AML-193 (cell line): ENCODE measurements at places on chromosomes 4 and X.
A peak's percentile ranks its signal among the peaks of the same experiment; 100 is the strongest.

GRCh38 chr4:78776079-78776728 is at the start of gene BMP2K:
TSS of gene BMP2K (plus strand) at chr4:78776350. CDS start at chr4:78776544, 194 bp downstream.
- peak; percentile 81 for DNase-seq

GRCh38 chrX:40152173-40152711 is 54.5 kb upstream of the BCOR start:
- DNase-seq: no peak

DNA sequence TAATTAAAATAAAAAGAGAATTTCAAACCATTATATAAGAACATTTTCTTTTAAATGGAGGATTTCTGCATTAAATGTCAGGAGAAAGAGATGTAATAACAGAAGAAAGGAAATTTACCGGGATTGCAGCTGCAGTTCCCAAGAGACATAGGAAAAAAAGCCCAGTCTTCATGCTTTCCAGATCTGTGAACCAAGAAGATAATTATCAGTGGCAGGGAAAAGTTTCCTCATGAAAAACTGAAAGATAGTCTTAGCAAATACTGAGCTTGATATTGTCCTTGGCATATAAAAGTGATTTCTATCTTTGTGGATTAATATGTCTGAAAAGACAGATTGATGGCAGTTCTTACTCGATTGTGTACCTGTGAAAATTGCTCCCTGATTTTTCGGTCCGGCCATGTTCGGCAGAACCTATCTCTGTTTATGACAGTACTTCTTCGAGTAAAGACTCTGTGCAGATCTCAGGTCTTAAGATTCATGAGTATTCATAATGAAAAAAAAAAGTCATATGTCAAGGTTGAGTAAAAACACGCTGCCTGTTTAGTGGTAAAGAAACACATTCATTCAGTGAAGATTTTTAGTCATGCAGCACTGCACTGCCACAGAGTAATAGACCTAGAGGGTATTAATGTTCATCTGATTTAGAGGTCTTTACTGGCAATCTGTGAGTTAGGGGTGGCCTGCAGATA is 29.6 kb downstream of the SPARCL1 start:
- no peak for DNase-seq

GRCh38 chr4:55380576-55380975 is 15.2 kb upstream of the TMEM165 start:
- no peak for DNase-seq

DNA sequence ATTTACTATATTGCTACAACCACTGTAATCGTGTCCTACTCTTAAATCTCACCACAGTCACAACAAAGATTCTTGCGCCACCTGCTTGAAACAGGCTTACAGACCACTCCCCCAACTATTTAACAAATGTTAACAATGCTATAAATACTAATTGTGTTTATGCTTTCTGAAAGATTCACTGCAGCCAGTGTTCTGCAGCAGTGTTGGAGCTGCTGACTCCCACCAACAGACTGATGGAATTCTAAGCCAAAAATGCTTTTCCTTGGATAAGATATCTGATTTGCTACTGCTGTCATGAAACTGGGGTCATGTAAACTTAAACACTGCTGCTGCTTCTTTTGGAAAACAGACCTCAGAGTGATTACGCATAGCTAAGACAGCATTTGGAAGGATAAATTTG is 244.2 kb upstream of the MAB21L2 start:
- DNase-seq: no peak

DNA sequence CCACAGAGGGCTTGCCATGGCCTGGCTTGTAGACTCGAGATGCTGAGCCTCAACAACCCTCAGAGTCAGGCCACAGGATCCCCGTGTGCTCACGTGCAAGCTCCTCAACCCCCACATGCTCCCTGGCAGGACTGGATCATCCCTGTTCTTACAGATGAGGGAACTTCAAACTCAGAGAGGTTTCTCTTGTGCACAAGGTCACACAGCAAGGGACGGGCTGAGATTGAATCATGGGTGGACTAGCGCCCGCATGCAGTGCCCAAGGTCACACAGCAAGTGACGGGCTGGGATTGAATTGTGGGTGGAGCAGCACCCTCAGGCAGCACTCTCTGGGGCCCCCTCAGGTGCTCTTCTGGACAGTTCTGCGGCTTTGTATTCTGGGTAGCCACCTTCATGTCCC is 60.6 kb upstream of the AFAP1 start:
- DNase-seq: no peak

DNA sequence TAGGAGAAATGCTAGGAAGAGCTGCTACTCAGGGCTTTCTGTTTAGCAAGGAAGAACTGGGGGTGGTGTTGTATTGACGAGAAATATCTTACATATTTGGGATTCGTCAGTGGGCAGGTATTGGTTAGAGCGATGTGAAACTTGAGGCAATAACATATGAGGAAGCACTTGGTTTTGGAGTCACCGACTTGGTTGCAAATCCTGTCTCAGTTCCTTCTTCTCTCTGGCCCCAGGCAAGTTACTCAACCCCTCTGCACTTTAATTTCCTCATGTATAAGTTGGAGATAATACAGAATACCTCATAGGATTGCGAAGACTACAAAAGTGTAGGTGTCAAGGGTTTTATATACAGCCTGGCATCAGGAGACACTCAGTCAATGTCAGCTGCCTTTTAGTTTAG is 34.1 kb downstream of the GPAT3 start:
- DNase-seq: peak; percentile 94

DNA sequence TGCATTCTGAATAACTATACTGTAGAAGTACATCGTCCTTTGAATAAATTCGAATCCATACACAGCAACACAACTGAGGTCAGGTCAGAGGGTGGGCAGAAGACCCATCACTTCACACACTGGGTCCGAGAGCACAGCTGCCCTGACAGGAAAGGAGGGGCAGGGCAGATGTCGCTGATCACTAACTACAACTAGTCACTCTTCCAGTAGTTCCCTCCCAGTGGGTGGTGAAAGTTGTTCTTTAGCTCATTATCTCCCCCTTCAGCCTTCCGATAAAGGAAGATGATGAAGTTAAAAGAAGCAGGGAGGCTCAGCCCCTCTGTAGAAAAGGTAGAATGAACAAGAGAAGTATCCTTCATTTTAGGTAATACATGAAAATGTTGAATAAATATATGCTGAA is 278.9 kb downstream of the INPP4B start:
- no peak for DNase-seq

GRCh38 chr4:78309352-78309751 is 242.2 kb upstream of the ANXA3 start:
- no peak for DNase-seq

DNA sequence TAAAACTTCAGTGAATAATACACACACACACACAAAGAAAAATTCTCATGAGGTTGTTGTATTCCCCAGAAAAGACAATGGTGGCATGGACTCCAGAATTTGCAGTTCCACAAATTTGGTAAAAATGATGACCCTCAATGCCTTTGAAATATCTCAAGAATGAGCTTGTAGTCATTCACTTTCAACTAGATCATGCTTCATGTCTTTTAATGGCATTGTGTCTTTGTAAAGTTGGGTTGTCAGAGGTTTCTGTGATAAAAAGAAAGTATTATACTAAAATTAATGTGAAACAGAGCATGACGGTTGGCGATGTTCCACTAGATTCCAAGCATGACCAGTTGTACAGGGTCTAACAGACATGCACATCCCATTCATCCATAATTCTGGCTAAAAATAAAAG is 685.0 kb upstream of the FRG1 start:
- no peak for DNase-seq
